Chondrocyte (in vitro differentiated cells): ENCODE measurements at places on chromosomes 4 and X. TPM values are rescaled to one million over a fixed set of nuclear protein-coding genes. Genes with fewer than 3 reads are reported as not detected.

The CT45A3 gene
- not detected in 3 replicates for total RNA-seq

The RBMXL3 gene
- total RNA-seq = not detected in 3 replicates

The DCAF4L1 gene
- total RNA-seq = 0.10 to 0.24 TPM in 2 of 3 replicates, not detected in the other

The GLUD2 gene
- 0.42 to 0.75 TPM (median 0.46 TPM) in 3 replicates for total RNA-seq

The GPRASP2 gene
- 10.7 to 11.5 TPM (median 11.0 TPM) in 3 replicates for total RNA-seq

DNA sequence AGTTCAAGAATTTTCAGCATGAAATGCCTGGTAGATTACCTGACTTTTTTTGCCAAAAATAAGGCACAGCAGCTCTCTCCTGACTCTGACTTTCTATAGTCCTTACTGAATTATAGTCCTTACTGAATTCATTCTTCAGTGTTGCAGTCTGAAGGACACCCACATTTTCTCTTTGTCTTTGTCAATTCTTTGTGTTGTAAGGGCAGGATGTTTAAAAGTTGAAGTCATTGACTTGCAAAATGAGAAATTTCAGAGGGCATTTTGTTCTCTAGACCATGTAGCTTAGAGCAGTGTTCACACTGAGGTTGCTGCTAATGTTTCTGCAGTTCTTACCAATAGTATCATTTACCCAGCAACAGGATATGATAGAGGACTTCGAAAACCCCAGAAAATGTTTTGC, 168.0 kb downstream of the SOWAHB start:
- no peaks in the 10 kb centered on the region for H3K36me3 ChIP-seq
- peaks cover 28% of the 10 kb centered on the region for H3K4me1 ChIP-seq
- no peak overlapping the region for H3K27ac ChIP-seq
- no peak overlapping the region for H3K4me3 ChIP-seq

GRCh38 chr4:38237139-38237538, 276.9 kb downstream of the PTTG2 start:
- no peak overlapping the region for H3K27ac ChIP-seq
- DNase-seq = no peak
- H3K36me3 ChIP-seq = no peaks in the 10 kb centered on the region

DNA sequence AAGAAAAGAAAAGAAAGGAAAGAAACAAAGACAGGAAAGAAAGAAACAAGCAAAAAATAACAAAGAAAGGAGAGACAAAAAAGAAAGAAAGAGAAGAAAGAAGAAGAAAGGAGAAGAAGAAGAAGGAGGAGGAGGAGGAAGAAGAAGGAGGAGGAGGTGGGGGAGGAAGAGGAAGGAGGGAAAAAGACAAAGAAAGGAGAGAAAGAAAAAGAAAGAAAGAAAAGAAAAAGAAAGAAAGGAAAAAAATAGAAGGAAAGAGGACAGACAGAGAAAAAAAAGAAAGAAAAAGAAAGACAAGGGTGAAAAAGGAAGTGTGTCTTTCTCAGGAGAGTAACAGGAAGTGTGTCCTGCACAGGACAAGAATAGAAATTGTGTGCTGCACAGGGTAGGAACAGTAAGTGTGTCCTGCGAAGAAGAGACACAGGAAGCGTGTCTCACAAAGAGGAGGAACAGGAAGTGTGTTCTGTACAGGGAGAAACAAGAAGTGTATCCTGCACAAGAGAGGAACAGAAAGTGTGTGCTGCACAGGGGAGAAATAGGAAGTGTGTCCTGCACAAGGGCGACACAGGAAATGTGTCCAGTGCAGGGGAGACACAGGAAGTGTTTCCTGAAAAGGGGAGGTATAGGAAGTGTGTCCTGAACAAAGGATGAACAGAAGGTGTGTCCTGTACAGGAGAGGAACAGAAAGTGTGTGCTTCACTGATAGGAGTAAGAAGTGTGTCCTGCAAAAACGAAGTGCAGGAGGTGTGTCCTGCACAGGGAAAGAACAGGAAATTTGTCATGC, 101.2 kb downstream of the ARSF start:
- DNase-seq = no peak
- no peak overlapping the region for H3K27ac ChIP-seq
- H3K4me3 ChIP-seq = no peak overlapping the region

DNA sequence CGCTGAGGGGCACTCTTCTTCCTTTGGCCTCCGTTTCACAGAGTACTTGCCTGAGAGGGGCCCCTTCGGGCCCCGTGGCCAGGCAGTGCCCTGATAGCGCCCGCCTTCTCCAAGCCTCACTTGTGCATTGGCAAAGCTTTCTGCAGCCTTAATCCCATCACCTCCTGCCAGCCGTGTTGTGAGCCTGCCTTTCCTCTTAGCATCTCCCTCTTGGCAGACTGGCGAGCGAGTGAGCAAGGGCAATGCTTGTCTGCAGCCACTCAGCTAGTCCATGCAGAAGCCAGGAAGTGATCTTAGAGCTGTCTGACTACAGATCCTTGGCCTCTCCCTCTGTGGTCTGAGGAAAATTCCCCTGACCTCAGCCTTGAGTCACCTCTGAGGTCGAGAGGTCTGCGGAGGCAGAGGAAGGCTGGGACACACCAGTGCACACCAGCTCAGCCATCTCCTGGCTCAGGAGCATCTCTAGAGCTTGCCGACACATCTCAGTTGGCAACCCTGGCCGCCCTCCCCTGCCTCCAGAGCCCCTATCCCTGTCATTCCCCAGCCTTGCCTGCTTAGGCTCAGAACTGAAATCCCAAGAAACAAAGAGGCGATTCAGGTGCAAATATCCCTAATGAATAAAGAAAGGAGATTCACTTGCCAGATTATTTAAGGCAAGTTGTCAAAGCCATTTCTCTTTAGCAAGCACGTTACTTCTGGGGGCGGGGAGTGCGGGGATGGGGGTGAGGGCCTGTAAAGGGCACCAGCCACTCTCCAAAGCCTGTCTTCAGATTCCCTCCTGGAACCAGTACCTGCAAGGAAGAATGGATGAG, 143.5 kb upstream of the MAMLD1 start:
- no peaks in the 10 kb centered on the region for H3K36me3 ChIP-seq
- no peak for DNase-seq
- no peak overlapping the region for H3K4me3 ChIP-seq
- no peaks in the 10 kb centered on the region for H3K4me1 ChIP-seq
- no peak overlapping the region for H3K27ac ChIP-seq
- H3K27me3 ChIP-seq = no peaks in the 10 kb centered on the region

DNA sequence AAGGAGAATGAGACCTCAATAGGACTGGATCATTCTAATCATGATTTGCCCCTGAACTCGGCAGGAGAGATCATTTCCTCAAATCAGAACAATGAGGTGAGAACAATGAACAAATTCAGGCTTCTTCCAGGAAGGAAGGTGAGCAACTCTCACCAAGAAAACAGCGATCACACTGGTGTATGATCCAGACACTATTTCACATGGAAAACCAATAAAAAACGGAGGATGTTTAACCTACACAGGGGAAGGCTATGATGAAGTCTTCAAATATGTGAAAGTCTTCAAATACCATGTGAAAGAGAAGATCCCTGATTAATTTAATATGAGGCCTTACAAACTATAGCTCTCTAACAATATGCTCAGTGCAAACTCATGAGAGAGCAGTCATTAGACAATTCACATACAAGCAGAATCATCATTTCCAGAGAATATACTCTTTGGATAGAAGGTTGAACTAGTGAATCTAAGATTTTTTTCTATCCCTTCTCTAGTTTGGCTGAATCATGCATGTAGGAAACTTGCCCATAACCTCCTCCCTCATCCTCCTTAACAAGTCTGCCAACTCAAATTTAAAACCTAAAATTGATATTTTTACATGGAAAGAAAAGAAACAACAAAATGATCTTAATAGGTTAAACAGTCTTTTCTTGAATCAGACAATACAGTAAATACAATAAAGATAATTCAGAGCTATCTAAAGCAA, 122.5 kb downstream of the ADAMTS3 start:
- H3K27ac ChIP-seq = no peak overlapping the region
- no peak overlapping the region for H3K4me3 ChIP-seq
- no peaks in the 10 kb centered on the region for H3K4me1 ChIP-seq
- peaks cover 15% of the 10 kb centered on the region for H3K27me3 ChIP-seq

DNA sequence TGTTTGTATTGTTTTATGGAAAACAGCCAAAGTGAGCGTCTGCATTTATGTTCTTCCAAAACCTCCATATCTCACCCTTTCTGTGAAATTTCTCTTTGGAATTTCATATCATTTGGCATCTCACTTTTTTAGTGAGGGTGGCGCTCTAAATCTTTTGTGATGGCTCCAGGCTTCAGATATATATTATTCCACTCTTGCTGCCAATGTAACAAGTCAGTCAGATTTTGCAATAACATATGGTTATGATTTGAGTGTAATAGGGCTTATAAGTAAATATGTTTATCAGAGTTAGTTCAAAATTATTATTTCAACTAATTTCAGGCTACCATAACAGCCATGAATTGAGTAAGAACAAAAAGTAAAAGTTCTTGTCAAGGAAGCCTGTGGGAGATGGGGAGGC, 314.7 kb downstream of the PDGFC start:
- H3K4me3 ChIP-seq = no peak overlapping the region
- peaks cover 4% of the 10 kb centered on the region for H3K4me1 ChIP-seq
- DNase-seq = no peak
- H3K36me3 ChIP-seq = no peaks in the 10 kb centered on the region
- H3K27me3 ChIP-seq = no peaks in the 10 kb centered on the region
